ENCODE measurements at places on chromosomes 12 and 14.

- no peak for DNase-seq
Measured at GRCh38 chr14:102954081-102954789, 31.8 kb downstream of the AMN start.

- DNase-seq: no peak
Measured at GRCh38 chr14:76500480-76500879, 124.5 kb downstream of the ESRRB start.

DNA sequence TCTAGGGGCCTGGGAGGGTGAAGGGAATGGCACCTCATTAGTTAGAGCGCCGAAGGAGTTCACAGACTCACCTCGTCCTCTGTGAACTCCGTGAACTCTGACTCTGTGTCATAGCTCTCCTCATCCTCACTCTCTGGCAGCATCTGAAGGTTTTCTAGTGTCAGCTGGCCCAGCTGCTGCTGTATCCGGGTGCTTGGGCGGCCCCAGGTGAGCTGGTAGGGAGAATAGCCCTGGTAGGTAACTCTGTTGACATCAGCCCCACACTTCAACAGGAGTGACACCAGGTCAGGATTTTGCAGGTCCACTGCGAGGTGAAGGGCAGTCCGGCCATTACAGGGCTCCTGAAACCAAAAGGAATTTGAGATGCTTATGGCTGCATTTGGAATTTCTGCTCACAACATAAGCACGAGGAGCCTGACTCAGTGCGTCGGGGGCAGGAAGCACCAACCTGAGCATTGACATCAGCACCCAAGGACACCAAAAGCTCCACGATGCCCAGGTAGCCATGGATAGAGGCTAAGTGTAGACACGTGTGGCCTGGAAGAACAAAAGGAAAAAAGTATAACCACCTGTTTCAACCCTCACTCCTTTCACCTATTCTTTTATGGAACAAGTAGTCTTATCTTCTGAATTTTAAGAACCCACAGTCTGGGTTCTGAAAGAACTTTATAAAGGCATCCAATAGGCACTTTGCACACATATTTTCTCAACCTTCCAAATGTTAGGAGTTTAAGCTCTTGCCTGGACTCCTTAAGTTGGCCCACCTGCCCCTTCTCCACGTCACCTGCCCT, 2.0 kb downstream of the NFKBIA start:
- peak; percentile 59 for DNase-seq

DNA sequence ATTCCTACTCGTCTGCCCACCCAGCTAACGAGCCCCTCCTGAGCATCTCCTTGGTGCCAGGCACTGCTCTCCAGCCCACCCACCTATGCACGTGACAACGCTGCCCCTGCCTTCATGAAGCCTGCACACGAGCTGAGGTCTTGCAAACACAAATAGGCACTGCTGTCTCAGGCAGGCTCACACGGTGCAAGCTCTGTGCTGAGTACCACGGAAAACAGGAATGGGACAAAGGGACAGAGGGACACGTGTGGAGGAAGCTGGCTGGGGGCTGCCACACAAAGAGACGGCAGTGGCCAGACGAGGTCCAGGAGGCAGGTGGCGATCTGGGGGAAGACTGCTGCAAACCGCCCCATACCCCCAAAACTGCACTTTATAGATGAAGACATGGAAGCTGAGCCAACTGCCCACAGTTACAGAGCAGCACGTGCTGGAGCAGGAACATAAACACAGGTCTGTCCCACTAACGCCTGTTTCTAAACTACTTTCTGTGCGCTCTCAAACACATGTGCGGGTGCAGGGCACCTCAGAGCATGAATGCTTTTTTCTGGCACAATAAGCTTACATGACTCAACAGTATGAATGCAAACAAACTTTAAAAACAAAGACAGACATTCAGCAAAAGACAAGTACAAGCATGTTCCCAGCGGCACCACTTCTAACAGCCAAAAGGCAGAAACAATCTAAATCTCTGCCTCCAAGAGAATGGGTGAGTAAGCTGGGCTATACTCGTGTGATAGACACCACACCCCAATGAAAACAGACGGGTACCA, 64.5 kb downstream of the AMN start:
- no peak for DNase-seq

GRCh38 chr14:81256289-81256960, 35.7 kb upstream of the GTF2A1 start:
- DNase-seq: no peak

DNA sequence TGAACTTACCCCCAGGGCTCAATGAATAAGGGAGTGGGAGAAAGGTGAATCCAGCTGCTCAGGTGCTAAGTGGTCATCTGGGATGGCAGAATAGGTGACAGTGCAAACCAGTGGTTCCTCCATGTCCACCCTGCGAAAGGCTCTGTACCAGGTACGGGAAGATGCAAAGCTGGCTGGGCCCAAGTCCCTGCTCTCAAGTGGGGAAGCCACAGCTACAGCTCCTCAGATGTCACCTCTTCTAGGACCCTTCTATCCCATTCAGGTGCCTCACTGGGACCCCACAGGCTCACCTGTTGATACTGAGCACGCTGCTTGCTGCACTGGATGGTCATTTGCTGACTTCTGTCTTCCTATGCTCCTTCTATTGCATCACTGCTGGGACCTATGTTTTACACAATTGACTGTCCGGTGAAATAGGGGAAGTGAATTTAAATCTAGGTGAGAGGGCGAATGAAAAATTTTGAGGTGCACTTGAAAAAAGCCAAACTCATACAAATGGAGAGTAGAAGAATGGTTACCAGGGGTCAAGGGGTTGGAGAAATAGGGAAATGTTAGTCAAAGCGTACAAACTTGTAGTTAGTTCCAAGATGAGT, 20.3 kb upstream of the PPP4R4 start:
- DNase-seq: no peak

DNA sequence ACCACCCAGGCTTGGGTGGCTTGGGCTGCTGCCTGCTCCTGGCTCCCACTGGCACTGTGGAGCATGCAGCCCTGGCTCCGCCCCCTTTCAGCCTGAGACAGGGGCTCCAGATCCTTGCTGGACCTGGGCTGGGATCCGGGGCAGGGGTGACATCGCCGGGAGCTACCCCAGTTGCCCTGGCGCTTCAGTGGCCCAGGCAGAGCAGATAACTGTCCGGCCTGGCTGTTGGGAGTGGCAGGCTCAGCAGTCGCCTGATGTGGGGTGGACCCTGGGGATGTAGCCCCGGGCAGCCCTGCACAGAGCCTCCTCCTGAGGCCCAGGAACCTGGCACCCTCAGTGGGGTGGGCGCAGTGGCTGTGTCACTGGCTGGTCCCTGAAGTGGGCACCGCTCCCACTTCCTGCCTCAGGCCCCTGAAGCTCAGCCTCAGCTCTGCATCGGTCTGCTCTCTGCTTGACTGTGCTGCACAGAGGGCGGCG, 57.9 kb downstream of the FUT8 start:
- no peak for DNase-seq

GRCh38 chr12:4830556-4831210, 79.0 kb upstream of the KCNA1 start:
- DNase-seq: no peak

- peak; percentile 16 for DNase-seq
Measured at GRCh38 chr12:1830981-1831963, 10.9 kb downstream of the LRTM2 start.

GRCh38 chr12:2813214-2814185, 1.0 kb downstream of the ITFG2 start:
- peak; percentile 64 for DNase-seq

GRCh38 chr12:38523920-38524319, 207.3 kb downstream of the ALG10B start:
- no peak for DNase-seq

- DNase-seq: no peak
Measured at GRCh38 chr14:63046339-63047268, 1.3 kb upstream of the KCNH5 start.

GRCh38 chr12:121875582-121875981, 13.0 kb upstream of the PSMD9 start:
- no peak for DNase-seq

- no peak for DNase-seq
Measured at GRCh38 chr12:23472329-23472971, 477.0 kb downstream of the SOX5 start.

- no peak for DNase-seq
Measured at GRCh38 chr12:11810206-11810545, 160.7 kb downstream of the ETV6 start.

DNA sequence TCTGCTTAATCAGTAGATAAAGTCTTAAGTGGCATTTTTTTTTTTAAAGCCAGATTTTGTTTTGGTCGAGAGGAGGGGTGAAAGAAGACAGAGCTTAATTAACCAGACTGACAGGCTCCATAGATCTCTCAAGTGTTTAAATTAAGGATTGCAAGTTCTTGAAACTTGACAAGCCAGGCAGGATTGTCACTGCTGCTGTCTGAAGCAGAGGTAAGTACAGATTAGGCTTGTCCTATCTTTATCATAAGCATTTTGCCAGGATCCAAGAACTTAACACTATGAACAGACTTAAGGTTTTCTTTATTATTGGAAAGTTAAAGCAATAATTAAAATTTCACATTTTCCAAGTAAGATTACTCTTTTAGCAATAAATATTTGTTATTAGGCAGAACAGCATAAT, 179.6 kb upstream of the LMO3 start:
- no peak for DNase-seq

GRCh38 chr12:79929065-79929464, 5.8 kb downstream of the PPP1R12A start:
- DNase-seq: no peak

DNA sequence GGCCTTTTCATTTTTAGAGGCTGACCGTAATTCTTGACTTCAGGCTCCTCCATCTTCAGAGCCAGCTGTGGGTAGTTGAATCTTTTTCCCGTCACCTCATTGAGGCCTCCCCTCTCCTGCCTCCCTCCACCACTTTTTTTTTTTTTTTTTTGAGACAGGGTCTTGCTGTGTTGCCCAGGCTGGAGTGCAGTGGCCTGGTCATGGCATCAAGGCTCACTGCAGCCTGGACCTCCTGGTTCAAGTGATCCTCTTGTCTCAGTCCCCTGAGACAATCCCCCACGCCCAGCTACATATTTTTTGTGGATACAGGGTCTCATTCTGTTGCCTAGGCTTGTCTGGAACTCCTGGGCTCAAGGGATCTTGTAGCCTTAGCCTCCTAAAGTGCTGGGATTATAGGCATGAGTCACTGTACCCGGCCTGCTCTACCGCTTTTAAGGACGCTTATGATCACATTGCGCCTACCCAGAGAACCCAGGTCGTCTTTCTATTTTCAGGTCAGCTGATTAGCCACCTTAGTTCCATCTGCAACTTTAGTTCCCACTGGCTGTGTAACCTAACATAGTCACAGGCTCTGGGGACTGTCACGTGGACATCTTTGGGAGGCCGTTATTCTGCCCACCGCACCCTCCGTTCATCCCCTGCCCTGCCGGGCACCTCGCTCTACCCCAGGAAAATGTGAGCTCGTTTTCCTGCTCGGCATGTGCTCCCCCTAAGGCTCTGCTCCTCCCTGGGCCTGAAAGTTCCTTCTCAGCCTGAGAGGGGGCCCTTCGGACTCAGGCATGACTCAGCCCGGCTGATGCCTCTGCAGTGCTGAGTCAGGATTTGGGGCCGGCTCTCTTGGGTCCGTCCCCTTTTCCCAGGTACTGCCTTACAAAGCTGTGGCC, 13.4 kb downstream of the TNFAIP2 start:
- DNase-seq: no peak

DNA sequence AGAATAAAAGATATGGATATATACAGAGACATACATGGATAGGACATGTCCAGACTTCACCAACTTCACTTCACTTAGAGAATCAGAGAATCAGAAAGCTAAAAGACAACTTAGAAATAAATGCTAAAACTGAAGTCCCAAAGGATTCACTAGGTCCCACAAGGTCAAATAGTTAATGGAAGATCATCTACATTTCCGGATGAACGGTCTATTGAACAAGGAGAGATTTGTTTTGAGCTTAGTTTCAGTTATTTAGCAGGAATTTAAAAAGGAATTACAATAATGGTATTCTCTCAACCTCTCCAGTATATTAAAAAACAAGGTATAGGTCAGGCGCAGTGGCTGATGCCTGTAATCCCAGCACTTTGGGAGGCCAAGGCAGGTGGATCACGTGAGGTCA, 187.0 kb downstream of the MED13L start:
- DNase-seq: no peak

DNA sequence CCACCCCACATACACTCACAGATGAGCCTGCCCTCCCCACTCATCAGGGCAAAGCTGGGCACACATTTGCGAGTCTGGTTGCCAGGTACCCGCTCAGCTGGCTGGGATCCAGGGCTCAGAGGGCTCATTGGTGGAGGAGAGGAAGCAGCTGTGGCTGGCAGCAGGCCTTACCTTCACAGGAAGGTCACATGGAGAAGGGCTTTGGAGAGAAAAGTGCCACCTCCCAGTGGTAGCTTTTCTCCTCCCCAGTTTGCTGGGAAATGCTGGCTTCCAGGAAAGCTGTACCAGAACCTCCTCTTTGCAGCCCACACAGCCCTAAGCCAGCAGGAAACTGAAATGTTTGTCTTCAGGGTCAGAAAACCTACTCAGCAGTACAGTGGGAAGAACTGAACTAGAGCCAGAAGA, 55.6 kb downstream of the LGMN start:
- peak; percentile 70 for DNase-seq

GRCh38 chr14:85344847-85345570, 184.9 kb upstream of the FLRT2 start:
- DNase-seq: no peak

- DNase-seq: no peak
Measured at GRCh38 chr12:59298296-59298695, 297.5 kb upstream of the SLC16A7 start.

DNA sequence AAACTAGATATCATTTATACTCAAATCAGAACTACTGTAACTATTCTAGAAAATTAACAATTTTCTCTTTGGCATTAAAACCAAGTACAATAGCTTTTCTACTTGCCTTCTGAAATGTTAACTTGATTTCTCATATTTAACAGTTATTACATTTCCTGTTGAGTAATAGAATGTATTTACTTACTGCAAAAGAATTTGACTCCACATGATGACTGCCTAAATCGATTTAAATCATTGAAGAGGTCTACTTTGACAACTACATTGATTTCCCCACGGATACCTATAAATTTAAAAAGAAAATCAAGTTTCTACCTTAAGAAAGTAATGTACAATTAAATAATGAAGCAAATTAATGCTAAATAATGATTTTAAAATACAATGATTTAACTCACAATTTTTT, 18.9 kb downstream of the C2CD5 start:
- no peak for DNase-seq

DNA sequence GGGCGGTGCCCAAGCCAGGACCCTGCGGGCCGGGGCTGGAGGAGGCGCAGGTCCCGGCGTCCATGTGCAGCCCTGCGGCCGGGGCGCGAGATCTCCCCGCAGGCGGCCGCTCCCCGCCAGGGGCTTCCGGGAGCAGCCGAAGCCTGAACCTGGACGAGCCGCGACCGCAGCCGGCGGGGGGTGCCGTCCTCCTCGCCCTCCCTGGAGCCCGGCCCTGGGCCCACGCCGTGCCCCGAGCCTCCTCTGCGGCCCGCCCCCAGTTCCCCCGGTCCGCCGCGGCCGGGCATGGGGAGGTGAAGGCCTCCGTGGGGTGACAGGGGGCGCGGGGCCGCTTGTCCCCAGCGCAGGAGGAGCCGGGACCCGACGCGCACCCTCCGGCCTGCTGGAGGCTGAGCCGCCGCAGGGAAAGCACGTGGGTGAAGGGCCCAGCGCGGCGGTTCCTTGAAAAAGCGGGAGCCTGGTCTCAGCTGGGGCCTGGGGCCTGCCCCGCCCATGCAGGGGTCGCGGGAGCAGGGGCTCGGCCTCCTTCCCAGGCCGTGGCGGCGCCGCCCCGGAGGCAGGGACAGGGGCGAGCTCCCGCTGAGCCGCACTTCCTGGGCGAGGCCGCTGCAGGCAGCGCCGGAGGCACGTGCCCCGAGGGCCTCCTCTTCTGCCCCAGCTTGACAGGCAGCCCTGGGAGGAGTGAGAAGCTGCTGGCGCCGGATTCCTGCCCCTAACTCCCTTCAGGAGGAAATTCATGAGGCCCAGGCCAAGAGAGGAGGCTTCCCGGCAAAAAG, 55.6 kb upstream of the PPP2R5C start:
- DNase-seq: peak; percentile 81

- no peak for DNase-seq
Measured at GRCh38 chr12:119385659-119386058, 51.1 kb downstream of the CCDC60 start.
